Suppressor macrophage treated with lipopolysaccharide for 1 hour (primary cell): ENCODE measurements at places on chromosomes 1 and 21.
A peak's percentile ranks its signal among the peaks of the same experiment; 100 is the strongest.

DNA sequence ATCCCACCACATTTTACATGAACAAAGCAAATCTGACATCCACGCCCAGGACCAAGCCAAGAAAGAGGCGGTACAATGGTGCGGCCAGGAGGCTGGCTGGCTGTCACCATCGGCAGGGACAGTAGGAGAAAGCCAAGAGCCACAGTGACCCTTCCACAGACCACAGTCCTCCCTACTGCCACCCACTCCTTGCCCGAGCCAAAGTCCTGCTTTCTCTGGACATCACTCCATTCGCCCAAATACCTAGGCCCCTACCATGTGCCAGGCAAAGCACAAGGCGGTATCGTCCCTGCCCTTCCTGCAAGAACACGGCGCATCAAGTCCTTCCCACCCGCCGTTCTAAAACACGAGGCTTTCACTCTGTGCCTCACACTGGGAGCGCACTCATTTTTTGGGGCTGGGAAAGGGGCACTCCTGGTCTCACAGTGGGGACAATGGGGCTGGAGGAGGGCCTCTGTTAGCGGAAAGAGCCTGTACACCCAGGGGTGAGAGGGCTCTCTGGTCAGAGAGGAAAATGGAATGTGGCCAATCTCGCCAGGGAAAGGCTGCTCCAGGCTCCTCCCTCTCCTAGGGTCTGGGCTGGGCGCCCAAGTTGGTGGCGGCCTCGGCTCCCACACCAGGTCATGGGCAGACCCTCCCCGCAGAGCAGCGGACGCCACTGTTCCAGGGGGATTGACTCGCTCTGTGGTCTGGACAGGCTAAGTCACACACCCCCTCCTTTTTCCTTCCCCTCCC, 26.5 kb downstream of the SSBP3 start:
- no peak for DNase-seq

DNA sequence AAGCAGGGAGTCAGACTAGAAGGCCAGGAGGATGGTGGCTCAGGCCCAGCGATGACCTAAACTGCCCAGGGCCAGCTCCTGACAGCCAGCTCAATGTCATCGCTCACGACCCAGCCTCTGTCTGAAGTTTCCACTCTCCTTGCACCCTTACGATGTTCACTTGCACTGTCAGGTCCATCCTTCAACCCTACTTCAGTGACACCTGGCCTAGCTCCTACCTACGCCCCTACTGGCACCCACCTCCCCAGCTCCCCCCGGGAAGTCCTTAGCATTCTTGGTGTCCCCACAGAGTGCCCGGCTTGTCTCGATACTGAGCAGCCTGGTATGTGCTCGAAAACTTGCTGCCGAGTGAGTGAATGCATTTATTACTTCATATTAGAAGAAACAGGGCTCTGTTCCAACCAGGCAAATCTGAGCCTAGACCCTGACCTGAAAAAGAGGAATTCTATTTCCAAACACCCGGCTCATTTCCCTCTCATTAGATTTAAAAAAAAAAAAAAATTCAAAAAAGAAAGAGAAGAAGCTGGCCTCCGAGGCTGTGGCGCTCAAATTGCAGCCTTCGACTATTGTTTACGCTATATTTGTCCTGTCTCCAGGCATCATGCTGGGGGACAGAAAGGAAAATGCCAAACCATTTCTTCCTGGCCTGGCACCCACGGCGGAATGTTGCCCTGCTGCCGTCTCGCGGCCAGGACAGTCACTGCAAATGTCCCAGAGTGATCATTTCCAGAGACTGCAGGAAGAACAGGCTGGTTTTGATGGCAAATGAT, 29.8 kb upstream of the LRRC38 start:
- DNase-seq: peak; percentile 30

DNA sequence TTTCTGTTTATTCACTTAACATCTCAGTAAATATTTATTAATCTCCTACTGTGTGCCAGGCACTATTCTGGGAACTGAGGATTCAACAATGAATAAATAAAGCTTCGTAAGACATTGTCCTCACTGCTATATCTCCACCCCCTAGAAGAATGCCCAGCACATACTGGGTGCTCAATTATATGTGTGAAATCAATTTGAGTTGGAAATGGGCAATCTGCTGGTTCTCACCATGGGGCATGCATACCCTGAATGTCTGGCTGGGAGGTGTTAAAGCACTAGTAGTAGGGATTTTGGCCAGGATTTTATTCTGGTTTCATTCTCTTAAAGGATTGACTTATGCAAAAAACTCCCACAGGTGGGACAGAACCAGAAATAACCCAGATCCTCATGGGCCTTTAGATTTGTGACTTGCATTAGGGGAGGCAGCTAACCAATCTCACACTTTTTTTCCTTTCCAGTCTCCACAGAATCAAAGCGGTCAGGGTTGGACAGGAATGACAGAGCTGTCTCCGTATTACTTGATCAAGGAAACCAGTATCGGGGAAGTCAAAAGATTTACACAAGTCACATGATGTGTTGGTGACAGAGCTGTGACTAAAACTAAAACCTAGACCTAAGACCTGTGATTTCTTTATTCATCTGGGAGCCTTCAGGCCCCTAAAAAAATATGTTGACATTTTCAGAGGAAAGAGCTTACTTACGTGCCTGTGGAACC, 12.8 kb downstream of the GFI1 start:
- no peak for DNase-seq

DNA sequence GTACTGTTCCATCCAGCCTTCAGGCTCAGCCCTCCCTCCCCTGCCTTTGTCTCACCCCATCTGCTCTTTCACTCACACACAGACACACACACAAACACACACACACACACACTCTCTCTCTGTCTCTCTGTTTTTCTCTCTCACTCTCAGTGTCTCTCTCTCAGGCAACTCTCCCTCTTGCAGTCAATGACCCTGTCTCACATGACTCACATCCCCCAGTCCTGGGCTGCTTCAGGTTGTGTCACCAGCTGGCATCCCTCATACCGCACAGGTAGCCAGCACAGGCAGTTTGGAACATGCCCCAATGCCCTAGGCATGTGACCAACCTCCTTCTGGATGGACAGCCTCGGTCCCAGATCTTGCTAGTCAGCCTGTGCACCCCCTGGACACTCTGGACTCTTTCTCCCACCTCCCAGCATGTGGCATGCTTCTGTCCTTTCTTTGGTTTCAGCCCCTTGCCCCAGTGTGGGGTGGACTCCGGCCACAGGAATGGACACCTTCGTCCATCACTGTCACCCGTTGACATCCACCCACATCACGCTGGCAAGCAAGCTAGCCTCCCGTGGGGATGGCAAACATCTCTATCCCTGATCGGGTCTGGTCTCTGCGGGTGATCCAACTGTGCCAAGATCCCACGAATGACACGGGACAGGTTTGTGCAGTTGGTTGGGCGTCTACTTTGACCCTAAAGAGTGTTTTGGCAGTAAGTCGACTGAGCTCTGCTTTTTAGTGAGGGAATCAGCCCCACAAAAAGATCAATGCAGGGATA, 23.4 kb upstream of the FCGR2A start:
- DNase-seq: no peak

GRCh38 chr1:97599447-97599846, 321.4 kb downstream of the DPYD start:
- DNase-seq: peak; percentile 10
